Ureter (tissue), 1 donor: ENCODE measurements at places on chromosomes 1 and 21. TPM values are rescaled to one million over a fixed set of nuclear protein-coding genes. Genes with fewer than 3 reads are reported as not detected.

LCE3E gene
- total RNA-seq = not detected

SELENBP1 gene
- 57.1 TPM for total RNA-seq

- no peak for DNase-seq
Measured at GRCh38 chr1:245933431-245934045, 573.5 kb downstream of the SMYD3 start.

GRCh38 chr1:50189369-50189768 lies 80.6 kb downstream of the ELAVL4 start:
- DNase-seq = no peak

DNA sequence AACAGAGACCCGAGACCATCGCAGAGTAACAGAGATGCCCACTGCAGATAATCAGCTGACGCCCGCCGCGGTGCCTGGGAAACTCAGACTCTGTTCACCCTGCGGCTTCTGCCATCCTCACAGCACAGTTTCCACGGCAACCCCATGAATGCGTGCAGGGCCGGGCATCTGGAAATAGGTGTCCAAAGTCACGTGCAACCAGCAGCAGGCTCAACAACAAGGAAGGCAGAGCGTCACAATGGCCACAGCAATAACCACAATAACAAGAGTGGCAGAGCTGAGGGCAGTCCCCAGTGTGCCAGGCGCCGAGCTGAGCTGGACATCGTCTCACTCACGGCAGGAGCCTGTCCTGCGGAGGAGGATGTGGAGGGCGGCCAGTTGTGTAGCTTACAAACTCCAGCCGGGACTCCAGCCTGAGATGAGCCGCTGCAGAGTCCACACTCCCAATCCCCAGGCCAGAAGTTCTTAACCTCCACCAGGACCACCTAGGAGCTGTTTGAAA lies 102.0 kb downstream of the CRYAA start:
- DNase-seq = no peak

DNA sequence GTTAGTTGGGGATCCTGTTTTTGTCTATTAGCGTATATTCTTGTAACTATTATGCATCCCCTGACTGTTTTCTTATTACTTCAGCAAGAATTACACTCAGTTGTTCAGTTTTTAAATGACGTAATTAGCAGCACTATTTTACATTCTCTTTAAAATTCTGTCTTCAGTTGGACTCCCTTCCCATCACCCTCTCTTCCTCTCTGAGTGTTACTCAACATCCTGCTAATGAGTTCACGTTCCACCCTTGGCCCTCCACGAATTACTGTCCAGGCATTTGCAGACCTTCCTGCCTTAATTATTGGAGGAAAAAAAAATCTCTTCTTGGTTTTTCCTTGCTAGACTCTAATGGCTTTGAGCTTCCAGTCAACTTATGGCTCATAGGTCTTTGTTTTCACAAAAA lies 23.6 kb upstream of the FAM78B start:
- DNase-seq = no peak

- DNase-seq = no peak
Measured at GRCh38 chr1:8349961-8350360, 32.0 kb downstream of the SLC45A1 start.

- DNase-seq = peak; percentile 14
Measured at GRCh38 chr21:44397431-44398031, 44.1 kb downstream of the TRPM2 start.
